ENCODE measurements at places on chromosomes 2 and 18.

DNA sequence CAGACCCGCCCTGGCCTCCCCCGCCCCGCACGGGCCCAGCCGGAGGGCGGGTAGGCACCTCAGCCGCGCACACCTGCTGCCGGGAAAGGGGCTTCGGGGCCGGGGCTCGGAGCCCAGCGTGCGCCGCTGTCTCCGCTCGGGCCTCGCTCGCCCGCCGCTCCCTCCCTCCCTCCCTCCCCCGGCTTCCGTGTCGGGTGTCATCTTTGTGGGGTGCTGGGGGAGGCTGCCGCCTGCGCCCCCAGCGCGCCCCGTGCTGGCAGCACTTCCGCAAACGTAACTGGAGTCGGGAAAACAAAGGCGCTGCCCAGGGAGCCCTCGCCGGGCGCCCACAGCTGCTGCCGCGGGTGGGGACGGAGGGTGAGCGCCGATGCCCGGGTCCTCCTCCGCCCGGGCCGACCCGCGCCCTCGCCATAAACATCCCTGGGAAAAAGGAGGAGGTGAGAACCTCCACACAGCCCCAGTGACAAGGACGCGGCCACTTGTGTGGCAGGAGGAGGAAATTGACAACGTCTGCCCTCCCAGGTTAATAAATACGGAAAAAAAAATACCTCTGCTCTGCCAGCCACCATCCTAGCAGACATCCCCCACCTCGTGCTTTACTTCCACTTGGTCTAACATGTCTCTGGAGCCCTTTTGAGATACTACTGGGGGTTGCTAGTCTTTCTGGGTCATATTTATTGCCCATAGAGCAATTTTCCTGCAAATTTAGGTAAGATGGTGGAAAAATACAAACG, 550 bp downstream of the MFSD6 start:
- DNase-seq = no peak

GRCh38 chr18:3692113-3692621, 242.2 kb downstream of the TGIF1 start:
- no peak for DNase-seq

DNA sequence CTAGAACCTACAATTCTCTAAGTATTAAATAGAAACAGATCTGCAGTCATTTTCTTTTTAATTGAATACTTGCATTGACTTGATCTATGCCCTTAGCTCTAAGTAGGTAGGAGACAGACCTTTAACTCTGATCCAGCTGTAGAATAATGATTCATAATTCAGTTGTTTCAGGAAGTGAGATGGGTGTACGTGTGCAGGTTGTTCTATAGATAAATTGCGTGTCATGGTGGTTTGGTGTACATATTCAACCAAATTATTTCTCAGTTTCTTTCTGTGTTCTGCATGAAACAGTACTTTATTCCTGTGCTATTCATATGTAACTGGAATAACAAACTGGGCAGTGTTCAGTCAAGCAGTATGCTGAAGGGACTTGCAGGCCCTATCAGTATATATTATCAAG, 34.3 kb upstream of the CD226 start:
- DNase-seq = no peak

DNA sequence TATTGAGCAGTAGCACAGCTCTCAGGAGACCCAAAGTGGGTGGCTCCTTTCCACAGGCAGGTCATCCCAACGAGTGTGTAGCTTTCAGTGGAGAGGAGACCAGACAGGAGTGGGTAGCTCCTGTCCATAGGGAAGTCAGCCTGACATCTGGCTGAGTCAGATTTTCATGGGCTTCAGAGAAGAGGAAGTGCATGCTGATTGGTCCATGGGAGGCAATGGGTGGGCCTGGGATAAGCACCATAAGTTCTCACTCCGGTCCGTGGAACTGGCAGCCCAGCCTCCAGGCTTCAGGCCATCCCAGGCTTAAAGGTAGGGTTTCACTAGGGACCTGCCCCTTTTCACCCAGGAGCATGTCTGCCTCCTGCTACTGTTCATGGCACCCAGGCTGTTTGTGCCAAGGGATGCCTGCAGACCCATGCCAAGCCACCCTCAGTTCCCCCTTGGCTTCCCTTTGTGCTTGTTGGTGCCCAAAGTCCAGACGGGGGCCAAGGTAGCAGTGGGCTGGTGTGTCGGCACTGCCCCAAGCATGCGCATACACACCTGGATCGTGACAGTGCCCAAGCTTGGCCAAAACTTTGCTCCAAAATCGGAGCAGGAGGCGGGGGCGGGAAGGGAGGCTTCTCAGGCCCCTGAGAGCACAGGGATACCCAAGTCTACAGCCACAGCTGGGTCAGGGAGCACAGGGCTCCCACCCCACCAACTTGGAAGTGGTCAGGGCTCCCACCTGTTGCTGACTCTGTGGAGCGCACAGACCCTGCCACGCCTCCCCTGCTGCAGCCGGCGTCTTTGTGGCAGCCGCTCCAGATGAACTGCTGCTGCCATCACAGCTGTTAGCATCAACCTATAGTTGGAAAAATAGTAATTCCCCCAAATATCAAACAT, 26.4 kb downstream of the MARCHF7 start:
- DNase-seq = no peak

DNA sequence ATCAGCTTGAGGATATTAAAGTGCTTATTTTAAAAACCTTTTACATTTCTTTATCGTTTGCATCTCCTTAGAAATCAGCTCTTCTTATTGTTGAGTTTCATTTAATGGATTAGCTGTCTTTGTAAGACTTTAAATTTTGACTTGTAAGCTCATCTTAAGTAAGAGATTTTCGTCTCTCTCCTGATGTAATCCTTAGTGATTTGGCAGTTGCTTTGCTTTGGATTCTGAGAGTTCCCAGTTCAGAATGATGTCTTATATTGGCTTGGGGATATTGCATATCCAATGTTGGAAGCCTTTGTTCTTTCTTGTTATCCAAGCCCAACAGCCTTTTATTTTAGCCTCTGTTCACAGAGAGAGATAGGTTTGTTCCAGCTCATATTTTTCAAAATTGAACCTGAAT, 212.1 kb downstream of the ARL6IP6 start:
- DNase-seq = no peak

DNA sequence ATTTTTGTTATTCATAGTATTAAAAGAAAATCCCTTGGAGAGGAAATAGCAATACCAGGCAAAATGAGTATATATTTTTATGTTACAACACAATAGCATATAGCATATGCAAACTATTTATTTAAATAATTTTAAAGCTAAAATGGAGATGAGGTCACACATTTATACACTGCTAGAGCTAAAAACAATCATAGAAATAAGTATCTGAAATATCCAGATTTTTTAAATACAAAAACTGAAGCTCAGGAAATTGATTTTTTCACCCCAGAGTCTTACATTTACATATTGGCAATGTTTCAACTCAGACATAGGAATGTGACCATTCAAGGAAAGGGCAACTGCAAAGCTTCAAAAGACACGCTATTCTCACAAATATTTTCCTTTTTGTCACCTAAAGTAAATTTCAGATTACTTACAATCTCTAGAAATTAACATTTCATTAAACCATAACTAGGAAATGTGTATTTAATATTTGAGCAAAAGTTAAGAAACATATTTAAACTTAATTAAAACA, 8.9 kb downstream of the TFPI start:
- DNase-seq = no peak

DNA sequence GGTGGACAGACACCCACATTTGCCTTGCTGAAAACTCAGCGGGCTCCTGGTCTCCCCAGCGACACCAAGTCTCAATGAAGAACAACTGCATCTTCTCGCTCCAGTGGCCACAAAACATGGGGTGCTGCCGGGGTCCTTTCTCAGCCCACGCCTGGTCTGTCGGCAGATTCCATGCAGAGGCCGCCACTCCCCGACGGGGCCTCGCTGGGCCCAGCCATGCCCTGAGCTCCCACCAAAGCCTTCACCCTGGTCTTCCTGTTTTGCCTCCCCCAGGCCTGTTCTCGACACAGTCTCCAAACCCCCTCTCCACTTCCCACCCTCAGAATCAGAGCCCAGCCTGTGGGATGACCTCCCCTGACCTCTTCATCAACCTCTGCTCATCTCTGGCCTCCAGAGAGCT, 31.2 kb downstream of the DIPK1C start:
- no peak for DNase-seq

GRCh38 chr2:171529914-171530313, 7.6 kb downstream of the CYBRD1 start:
- DNase-seq = no peak

- DNase-seq = no peak
Measured at GRCh38 chr2:202423139-202423538, 47.0 kb downstream of the BMPR2 start.

DNA sequence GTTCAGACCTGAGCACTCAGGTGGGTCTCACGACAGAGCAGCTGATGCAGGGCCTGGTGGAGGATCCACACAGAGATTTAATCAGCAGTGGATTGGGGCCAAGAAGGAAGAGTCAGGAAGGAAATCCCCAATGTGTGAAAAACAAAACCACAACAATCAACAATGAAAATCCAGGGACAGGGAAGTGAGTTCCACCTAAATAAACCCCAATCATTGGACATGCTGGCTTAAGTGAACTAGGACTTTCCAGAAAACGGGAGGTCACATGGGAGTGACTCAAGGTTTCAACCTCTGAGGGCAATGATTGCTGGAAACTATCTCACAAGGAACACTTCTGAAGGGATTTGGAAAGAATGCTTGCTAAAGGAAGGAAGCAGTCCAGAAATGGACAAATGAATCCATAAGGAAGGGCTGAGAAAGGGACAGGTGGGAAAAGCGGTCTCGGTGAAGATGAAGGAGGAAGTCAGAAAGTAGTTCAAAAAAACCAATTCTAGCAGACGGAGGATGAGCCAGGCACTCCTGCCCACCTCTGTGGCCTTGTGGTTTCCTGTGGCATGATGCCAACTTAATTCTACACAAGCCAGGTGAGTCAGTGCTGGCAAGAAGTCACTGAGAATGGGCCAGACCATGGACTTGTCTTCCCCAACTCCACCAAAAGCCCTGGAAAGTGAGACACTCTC, 15.4 kb upstream of the XDH start:
- DNase-seq = no peak

GRCh38 chr2:132680544-132680943, 10.5 kb upstream of the LYPD1 start:
- DNase-seq = no peak

GRCh38 chr2:142472382-142472781, 341.6 kb upstream of the LRP1B start:
- DNase-seq = no peak

- no peak for DNase-seq
Measured at GRCh38 chr18:13136056-13136903, 82.3 kb upstream of the LDLRAD4 start.

DNA sequence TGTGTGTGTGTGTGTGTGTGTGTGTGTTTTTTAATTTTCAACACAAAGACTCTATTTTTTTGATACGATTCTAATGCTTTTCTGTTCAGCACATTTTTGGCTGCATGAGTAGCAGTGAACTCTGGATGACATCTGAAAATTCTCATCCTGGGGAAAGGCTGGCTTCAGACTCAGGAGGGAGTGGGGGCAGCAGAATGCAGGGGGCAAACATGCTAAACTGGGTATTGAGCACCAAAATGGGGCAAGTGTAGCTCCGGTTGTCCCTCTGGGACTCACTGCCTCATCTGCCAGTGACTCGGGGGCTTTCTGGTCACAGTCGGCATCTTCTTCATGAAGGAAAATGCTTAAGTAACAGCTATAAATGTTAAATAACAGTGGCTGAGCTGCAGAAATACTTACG, 116.8 kb upstream of the PID1 start:
- no peak for DNase-seq

GRCh38 chr2:219744066-219744465, 116.6 kb downstream of the SLC4A3 start:
- DNase-seq = no peak

- peak; percentile 37 for DNase-seq
Measured at GRCh38 chr2:127675331-127676261, at the start of gene LIMS2. TSS of gene LIMS2 (minus strand) at chr2:127675530. CDS start at chr2:127675024, 506 bp downstream.

GRCh38 chr18:24019641-24020331, 5.2 kb downstream of the TTC39C start:
- DNase-seq = no peak

DNA sequence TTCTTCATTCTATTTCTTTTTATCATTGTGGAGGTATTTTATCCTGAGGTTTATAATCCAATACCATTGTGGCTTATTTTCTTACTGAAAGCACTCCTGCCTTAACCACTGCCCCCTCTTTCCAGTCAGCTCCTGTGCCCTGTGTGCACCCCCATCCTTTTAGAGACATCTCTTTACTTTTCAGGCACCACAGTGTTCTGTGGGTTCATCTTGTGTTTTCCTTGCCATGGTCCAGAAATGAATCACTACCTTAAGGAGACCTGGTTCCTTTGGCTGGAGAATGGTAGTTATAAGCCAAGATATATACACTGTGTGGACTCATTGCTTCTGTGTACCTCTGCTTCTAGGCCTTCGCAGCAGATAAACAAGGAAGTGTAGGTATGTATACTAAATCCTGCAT, 278.3 kb downstream of the PTGR3 start:
- DNase-seq = no peak

GRCh38 chr2:229838729-229839128, 83.1 kb downstream of the TRIP12 start:
- DNase-seq = no peak

DNA sequence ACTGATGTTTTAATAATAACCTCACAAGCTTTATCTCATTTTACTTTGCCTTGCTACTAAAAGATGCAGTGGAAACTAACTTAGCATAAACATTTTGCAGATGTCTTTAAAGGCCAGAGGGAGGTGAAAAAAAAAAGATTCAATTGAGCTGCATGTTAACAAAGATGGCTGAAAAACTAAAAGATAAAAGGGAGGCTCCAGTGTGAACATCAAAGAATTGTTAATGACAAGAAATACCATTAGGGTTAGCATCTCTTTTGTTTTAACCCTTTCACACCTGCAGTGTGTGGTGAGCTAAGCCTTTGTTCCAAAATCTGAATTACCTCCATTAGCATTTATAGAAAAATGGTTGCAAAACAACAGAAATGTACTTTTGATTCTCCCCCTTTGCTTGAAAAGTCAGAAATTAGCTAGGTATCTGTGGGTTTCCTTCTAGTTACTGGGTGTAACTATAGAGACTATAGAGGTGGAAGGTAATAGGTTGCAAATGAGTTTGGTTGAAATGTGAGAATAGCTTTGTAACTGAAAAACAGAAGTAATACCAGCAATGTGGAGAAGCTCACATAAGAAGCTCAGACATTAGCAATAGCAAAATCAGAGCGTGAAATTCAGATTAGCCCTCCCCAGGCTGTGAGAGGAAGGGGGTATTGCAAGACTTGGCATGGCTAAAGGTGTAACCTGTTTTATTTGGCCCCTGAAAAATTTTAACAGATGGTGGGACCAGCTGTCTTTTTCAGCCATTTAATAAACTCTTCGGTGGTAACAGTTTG, 34.8 kb upstream of the SP5 start:
- DNase-seq = no peak

- no peak for DNase-seq
Measured at GRCh38 chr2:239716536-239717318, 308.4 kb downstream of the NDUFA10 start.

GRCh38 chr2:12282780-12283695, 433.7 kb upstream of the TRIB2 start:
- no peak for DNase-seq

Measured in BJ (cell line).